HAP-1 (cell line): ENCODE measurements at places on chromosomes 13 and 19.
A peak's percentile ranks its signal among the peaks of the same experiment; 100 is the strongest.

- DNase-seq = no peak
These were observed 68.5 kb downstream of the FLT1 start for GRCh38 chr13:28426381-28426780.

GRCh38 chr19:4970558-4971423 lies 1.9 kb downstream of the KDM4B start:
- no peak for DNase-seq

GRCh38 chr13:31261241-31261640 lies 61.5 kb downstream of the B3GLCT start:
- no peak for DNase-seq

DNA sequence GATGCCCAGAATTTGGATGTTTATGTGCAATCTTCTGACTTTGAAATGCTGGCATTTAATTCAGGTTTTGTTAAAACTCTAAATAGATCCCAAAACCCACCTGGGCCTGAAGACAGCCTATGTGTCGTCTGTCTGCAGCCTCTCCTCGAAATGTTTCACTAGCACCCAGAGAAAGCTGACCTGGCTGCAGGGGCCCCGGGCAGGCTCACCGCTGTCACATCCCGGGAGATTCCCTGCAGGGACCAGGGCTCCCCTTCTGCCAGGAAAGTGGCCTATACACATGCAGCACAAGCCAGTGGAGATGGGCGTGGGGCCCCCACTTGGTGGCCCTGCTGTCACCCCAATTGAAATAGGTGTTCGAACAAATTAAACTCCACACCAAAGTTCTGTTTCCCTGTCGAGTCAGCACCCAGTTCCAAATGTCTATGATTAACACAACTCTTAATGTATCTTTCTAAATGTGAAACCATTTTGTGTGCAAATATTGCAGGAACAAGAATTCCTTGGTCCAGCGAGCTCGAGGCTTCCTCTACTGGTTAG lies 145.8 kb upstream of the ZNF507 start:
- no peak for DNase-seq

DNA sequence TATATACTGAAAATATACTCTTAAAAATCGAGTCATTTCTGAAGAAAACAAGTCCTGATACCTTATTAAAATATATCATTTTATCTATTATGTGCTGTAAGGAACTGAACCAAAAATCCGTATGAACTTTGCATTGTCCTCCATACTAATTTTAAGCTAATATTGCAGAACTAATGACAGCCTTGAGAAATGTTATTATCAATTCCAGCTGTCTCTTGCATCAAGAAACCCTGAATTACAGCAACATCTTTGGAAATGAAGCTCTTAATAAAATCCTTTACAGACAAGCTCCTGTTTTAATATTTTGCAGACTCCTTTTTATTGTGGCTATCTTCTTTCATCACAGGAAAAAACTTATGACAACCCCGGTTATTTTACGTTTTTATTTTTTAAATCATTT lies 1335.3 kb downstream of the EFNB2 start:
- no peak for DNase-seq

DNA sequence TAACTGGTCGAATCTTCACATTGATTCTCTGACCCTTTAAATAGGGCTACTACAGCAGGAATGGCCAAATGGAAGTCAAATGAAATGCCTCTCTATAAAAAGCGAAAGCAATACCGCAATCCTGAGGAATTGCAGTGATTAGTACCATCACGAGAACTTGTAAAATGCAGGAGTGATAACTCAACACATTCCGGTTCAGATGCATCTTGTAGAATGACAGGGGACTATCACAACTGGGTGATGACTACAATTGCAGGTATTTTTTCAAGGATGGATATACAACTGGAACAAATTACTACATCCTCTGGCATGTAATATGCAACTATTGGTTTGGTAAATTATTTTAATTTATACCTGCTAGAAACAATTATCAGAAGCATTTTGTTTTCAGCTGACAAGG lies 140.4 kb downstream of the PCDH20 start:
- no peak for DNase-seq

GRCh38 chr13:46360604-46361003 lies 26.4 kb downstream of the RUBCNL start:
- DNase-seq = no peak

DNA sequence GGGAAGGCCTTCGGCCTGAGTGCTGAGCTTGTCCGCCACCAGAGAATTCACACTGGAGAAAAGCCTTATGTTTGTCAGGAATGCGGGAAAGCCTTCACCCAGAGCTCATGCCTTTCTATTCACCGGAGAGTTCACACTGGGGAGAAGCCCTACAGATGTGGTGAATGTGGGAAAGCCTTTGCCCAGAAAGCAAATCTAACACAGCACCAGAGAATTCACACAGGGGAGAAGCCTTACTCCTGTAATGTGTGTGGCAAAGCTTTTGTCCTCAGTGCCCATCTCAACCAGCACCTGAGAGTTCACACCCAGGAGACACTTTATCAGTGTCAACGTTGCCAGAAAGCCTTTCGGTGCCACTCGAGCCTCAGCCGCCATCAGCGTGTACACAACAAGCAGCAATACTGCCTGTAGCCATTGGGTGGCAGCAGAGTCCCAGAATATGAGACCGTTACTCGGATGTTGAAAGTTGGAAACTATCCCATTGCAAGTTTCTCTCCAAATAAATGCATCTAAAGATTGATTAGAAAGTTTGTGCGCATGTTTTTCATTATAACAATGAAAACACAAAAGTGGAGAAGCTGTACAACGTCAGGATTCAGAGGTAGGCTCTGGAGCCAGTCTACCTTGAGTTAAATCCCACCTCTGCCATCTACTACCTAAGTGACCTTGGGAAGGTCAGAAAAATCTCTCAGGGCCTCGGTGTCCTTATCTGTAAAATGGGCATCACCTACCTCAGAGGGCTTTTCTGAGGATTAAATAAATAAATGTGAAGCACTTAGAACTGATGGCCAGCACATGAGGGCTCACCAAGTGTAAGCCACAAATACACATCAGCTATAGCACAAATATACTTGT lies 21.1 kb downstream of the ZNF473 start:
- peak; percentile 70 for DNase-seq

GRCh38 chr13:30113983-30114570 lies 193.3 kb downstream of the KATNAL1 start:
- no peak for DNase-seq

- DNase-seq = no peak
These were observed 193.5 kb downstream of the PCDH17 start for GRCh38 chr13:57825066-57825465.

DNA sequence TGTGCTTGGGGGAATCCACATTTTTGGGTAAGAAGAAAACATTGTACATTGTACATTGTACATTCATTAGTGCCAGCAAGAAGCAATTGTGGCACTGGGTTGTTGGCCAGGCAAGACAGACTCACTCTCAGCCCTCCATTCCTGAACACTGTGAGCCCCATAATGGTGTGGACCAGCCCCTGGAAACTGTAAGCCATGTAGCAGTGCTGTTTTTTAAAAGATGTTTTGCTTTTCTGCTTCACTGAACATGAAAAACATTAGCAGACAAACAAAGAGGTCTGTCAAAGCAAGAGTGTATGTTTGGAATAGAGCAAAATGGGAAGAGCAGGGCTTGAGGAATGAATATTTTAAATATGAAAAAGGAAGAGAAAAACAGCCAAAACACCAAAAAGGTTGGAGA lies 39.1 kb upstream of the IL17D start:
- no peak for DNase-seq

DNA sequence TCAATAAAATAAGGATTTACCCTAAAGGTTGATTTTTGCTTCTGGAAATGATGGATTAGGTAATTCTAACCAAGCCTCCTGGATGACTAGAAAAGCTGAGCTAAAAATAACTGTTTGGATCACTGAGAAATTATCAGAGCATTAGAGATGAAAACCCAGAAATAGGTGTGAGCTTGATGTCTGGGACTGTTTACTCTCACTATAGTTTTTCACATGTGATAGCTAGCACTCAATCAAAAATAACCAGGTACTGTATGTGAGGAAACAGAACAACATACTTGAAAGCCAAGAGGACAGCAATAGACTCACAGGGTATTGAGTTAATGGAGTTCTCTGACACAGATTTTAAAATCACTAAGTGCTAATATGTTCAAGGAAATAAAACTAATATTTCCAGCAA lies 9.5 kb downstream of the ZAR1L start:
- no peak for DNase-seq

DNA sequence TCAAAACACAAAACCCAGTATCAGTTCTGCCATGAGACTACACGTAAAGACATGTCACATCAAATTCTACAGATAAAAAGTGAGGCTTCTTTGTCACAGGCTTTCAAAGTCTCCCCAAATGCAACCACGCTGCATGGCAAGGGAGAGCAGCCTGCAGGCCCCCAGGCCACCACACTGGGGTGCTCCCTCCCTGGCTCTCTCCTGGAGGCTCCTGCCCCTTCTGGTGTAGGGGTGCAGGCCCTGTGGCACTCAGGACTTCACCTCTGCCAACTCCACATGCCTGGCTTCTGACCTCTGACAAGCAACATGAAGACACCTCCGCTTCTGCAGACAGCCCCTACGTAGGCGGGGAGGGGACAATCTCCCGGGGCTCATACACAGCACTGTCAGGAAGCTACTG lies 14.3 kb downstream of the AKAP8 start:
- DNase-seq = no peak

- no peak for DNase-seq
These were observed 8.2 kb downstream of the PKN1 start for GRCh38 chr19:14441041-14441938.

DNA sequence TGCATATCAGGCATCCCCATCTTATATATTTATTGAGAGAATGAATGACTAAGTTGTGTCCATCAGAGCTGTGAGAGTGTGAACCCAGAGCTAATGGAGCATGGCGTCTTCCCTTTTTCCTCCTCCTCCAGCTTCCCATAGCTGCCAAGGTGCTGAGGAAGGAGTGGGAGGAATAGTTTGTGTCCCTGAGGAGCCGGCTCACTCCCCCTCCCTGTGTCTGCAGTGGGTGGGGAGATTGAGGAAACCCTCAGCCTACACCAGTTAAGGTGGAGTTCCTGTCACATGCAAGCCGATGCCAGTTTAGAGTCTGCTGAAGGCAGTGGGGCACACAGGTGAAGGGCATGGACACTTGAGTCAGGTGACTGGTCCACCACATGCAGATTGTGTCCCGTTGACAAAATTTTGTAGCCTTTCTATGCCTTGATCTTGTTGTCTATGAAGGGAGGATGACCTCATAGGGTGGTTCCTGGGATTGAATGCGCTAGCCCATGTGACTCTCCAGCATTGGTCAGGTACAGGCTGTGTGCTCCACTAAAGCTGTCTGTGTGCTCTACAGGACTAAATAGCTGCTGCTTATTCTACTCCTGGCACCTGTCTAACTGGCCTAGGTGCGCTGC lies 47.6 kb upstream of the GPI start:
- DNase-seq = no peak

- peak; percentile 89 for DNase-seq
These were observed 1.4 kb upstream of the RAVER1 start for GRCh38 chr19:10334588-10335351.

GRCh38 chr19:48230555-48231129 lies 25.1 kb downstream of the CARD8 start:
- DNase-seq = no peak

DNA sequence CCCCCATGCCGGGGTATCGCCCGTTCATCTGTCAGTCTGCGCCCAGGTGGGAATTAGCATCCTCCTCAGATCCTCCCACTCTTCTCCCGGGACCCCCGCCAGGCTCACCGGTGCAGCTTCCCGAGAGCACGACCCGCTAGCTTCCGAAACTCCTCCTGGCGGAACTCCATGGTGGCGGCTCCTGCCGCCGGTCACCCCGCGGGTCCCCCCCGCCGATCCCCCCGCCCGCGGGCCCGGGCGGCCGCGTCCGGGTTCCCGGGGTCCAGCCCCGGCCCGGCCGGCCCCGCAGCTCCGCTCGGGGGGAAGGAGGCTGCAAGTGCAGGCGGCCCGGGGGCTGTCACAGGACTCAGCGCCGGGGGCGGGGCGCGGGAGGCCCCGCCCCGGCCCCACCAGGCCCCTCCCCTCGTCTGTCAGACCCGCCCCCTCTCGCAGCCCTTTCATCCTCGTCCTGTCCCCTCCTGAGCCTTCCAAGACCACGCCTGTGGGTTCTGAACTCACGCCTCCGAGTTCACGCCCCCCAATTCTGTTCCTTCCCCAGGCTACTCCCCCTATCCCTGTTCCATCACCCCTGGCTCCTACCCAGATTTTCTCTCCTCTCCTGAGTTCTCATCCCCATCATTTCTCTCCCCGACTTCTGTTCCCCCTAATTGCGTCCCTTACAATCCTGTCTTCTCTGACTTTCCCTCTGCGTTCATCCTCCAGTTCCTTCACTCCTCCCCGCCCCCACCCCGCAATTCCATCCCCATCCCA lies at the start of gene SLC17A7:
SLC17A7 (minus strand) TSS at position 318 of the 750 bp plus-strand sequence; CDS start at position 170, 148 bp downstream.
- peak; percentile 82 for DNase-seq

GRCh38 chr13:22114630-22115311 lies 443.9 kb downstream of the FGF9 start:
- DNase-seq = no peak

DNA sequence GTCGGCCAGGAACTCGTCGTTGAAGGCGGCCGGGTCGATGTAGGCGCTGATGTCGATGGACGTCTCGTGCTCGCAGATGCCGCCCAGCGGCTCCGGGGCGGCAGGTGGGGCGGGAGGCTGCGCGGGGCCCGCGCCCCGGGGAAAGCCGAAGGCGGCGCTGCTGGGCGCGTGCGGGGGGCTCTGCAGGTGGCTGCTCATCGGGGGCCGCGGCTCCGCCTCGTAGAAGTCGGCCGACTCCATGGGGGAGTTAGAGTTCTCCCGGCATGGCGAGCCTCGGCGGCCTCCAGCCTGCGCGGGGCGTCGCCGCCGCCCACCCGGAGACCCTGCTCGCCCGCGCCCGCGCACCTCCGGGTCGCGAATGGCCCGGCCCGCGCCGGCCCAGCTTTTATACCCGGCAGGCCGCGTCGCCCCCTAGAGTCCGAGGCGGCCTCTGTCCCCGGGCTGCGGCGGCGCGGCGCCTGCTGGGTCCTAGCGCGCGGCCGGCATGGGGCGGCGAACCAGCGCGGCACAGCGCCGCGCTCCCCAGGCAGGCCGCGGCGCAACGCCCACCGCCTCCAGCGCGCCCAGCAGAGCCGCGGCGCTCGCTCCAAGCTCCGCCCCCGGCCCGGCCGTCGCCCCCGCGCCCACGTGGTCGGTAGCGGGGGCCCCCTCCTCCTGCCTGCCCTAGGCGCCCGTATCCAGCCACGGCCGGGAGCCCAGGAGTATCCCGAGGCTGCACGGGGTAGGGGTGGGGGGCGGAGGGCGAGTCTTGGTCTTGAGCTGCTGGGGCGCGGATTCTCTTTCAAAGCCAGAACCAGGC lies at the start of gene CEBPA:
CEBPA (minus strand) TSS at position 360 of the 799 bp plus-strand sequence; CDS start at position 240, 120 bp downstream.
- peak; percentile 90 for DNase-seq

- no peak for DNase-seq
These were observed 115.8 kb downstream of the NUFIP1 start for GRCh38 chr13:44873461-44873860.

GRCh38 chr19:57512845-57513244 lies 13.1 kb downstream of the ZNF773 start:
- no peak for DNase-seq
